ENCODE measurements at places on chromosomes 11 and 22.

- no peak for DNase-seq
These were observed 20.2 kb downstream of the RNF121 start for GRCh38 chr11:71949034-71949433.

DNA sequence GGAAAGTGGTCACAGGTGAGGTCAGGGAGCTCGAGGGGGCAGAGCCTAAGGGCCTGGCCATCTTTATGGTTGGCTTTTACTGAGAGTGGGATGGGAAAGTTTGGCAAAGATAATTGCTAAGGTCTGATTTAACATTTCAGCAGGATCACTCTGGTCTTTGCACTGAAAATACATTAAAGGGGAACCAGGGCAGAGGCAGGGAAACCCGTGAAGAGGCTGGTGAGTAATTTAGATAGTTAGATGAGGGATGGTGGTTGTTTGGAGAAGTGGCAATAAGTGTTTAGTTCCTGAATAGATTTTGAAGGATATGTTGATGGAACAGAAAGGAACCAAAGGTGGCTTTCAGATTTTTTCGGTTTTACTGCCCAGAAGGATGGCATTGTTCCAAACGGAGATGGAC lies 50.8 kb downstream of the SCN3B start:
- DNase-seq, result no peak

DNA sequence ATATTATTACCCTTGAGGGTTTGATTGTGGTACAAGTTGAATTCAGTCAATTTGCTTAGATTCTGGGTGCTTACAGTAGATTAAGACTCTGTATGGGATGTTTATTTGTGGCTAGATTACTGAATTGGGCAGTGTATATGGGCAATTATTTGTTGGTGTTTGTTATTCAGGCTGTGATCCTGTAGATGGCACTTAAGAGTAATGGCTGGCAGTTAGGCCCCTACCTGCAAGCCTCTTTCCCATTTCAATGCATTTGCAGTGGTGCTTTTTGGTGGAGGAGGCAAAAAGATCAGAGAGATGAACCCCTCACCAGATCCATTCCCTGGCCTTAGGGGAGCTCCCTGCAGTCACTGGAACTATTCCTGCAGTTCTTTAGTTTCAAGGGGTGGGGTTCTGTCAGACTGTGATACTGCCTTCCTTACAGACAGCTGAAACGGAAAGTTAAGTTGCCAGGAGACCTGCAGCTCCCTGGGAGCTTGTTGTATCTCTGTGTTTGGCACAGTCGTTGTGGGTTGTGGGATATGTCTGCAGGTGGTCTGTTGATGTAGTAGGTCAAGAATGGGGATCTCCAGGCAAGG lies 199.5 kb downstream of the AASDHPPT start:
- DNase-seq, result no peak

- no peak for DNase-seq
These were observed 67.9 kb downstream of the PIWIL4 start for GRCh38 chr11:94635072-94635471.

DNA sequence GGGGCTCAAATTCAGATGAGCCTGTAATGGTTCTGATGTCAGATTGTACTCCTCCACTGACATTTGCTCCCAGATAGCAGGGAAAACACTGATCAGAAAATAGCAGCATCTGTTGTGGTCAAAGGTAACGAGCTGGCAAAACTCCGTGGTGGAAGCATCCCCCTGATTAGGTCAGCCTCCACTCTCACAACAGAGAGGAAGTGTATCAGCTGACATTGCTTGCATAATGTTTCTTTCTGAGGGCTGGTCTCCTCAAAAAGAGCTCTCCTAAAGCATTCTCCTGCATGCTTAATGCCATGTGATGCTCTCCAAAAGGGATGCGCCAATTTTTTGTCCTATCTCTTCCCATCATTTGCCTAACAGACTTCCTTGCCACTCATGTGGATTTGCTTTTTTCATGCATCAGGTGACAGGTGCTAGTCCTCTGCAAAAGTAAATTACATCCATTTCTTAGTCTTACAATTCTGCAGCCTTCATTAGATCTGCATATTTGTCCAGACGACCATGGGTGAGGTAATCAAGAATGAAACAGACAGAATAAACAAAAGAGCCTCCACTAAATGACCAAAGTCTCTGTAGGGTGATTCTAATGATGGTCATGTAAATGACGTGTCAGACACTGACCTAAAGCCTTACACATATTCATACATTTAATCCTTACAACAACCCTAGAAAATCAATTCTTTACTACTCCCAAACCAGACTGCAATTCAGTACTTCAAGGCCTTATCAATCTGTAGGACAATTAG lies 6.4 kb upstream of the TENM4 start:
- no peak for DNase-seq

DNA sequence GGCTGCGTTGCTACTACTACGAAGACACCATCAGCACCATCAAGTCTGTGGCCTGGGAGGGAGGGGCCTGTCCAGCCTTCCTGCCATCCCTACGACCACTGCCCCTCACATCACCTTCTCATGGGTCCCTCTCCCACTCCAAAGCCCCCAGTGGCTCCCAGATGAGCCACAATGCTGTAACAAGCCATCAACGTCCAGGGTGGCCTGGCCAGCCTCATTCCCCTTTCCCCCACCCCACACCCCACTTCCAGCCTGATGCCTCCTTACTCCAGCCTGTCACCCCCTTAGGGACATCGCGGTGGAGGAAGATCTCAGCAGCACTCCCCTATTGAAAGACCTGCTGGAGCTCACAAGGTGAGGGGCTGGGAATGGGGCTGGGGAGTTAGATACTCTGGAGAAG lies 14.9 kb downstream of the NCF4 start:
- DNase-seq, result no peak

DNA sequence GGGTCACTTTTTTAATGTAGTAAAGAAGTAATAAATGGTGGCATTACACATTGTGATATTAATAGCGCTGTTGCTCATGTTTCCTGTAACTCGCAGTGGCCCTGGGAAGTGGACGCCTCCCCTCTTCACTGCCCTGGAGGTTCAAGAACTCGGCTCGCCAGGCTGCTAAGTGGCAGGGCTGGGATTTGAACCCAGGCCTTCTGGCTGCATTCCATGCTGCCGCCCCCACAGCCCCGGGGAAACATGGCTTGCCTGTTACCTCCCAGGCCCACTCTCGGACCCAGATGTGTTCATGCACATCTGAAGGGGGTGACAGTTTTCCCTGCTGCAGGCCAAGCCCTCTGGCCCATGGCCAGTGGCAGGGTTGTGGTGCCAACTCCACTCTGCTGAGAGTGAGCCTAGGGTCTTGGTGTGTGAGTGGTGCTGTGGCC lies 25.0 kb upstream of the MGAT3 start:
- no peak for DNase-seq

- DNase-seq, result no peak
These were observed 49.8 kb upstream of the ANO1 start for GRCh38 chr11:70028147-70028855.

DNA sequence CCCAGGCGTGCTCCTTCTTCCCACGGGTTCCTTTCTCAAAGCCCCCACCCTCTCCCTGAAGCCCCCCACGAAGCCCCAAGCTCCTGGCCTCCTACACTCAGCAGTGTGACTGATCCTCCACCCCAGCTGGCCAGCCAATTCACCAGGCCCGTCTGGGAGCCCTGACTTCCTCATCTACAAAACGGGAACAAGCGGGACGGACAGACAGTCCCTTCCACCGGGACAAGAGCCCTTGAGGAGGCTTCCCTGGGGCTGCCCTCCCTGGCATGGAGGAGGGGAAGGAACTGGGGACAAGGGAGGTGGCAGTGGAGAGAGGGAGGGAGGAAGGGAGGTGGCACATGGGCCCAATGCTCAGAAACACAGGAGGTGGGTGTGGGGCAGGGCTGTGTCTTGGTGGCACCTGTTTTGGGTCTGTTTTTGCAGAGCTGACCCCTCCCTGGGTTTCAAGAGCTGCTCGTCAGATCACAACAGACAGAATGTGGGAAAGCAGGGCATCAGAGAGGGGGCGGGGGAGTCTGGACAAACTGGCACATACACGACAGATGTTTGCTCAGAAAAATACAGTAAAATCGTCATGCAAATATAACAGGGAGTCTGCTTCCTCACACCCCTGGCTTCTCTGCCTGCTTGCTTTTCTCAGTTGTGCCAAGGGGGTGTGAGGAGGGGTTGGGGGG lies 56.8 kb downstream of the ELFN2 start:
- DNase-seq, result no peak

DNA sequence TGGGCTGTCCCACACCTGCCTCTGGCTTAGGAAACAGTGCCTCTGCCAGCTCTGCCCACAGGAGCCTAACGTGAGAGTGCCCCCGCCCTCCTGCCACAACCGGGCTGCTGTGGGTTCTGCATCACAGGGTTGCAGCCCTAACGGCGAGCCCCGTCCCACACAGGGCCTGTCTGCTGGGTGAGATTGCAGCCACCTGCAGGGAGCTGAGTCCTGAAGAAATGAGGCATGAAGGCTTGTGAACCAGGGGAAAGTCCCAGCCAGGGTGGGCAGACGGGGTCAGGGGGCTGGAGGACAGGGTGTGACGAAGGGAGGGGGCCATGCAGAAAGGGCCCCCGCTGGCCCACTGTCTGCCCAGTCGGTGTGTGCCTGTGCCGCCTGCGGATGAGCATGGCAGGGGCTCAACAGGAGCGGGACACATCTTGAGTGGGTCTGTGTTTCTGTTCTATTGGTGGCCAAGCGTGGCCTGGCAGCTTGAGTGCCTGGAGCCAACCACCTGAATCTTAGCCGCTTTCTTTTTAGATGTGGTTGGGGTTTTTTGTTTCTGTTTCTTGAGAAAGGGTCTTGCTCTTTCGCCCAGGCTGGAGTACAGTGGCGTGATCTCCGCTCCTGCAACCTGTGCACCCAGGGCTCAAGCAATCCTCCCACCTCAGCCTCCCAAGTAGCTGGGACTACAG lies 38.9 kb downstream of the CTTN start:
- DNase-seq, result no peak

DNA sequence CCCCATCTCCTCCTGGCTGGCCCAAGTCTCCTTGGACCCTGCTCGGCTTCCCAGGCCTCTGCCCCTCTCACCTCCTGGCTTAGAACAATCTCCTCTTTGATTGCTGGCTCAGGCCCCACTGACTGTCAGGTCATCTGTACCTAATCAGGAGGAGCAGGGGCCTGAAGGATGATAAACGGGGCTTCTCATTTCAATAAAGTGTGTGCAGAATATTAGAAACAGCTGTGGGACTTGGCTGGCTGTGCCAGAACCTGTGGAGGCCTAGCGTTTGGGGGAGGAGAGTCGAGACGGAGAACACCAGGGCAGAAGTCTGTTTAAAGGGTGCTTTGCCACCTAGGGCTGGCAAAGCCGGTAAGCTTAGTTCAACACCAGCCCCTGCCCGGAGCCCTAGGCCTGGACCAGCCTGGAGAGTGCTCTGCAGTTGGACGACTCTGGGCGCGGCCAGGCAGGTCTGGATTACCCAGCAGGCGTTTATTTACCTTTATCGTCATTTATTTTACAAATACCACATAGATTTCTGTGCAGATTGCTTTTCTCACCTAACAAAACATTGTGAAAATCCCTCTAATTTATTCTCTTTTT lies 10.1 kb upstream of the VSIG10L2 start:
- no peak for DNase-seq

GRCh38 chr22:31269892-31270579 lies 22.3 kb downstream of the PIK3IP1 start:
- no peak for DNase-seq
